ENCODE measurements at places on chromosomes 2 and 18.

DNA sequence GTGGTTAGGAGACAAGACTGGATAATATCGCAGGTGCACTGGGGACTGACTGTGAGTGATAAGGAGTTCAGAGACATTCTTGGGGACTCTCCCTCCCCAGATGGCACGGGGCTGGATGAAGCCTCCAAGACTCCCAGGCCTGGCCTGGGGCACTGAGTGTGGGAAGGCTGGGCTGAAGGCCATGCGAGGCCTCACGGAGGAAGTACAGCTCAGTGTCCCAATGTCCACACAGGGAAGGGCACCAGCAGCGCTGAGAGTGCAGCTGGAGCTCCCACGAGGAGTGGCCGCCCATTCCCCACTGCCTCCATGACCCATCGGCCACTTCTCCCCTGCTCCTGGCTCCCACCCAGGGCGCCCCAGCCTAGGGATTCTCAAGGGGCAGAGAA lies 6.5 kb downstream of the MFSD2B start:
- H3K36me3 ChIP-seq = no peaks in the 10 kb centered on the region
- H3K27me3 ChIP-seq = no peaks in the 10 kb centered on the region
- H3K4me1 ChIP-seq = no peaks in the 10 kb centered on the region
- no peak overlapping the region for H3K4me3 ChIP-seq
- H3K27ac ChIP-seq = no peak overlapping the region

GRCh38 chr18:323253-323622 lies 55.4 kb upstream of the THOC1 start:
- no peaks in the 10 kb centered on the region for H3K36me3 ChIP-seq
- H3K27me3 ChIP-seq = no peaks in the 10 kb centered on the region
- H3K27ac ChIP-seq = no peak overlapping the region
- no peaks in the 10 kb centered on the region for H3K4me1 ChIP-seq
- no peak for DNase-seq

DNA sequence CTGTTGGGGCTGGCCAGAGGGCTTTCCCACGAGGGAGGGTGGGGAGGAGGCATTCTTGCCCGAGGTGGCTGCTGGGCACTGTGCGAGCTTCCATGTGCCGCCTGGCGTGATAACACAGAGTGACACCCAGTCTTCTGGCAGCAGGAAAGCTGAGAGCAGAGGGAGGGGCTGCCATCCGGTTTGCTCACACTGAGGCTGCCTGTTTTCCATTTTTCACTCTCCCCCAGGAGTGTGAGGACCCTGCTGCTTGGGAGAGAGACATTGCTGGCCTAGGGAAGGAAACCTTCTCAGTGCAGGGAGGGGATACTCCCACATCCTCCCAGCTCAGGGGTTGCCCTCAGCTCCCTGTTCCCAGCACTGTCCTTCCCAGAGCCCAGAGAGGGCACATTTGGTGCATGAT lies 73.1 kb downstream of the INHBB start:
- H3K4me3 ChIP-seq = no peak overlapping the region
- no peak overlapping the region for H3K27ac ChIP-seq
- no peak for DNase-seq

- H3K27ac ChIP-seq = no peak overlapping the region
- no peaks in the 10 kb centered on the region for H3K4me1 ChIP-seq
- no peaks in the 10 kb centered on the region for H3K36me3 ChIP-seq
- H3K27me3 ChIP-seq = no peaks in the 10 kb centered on the region
These were observed 332.8 kb upstream of the FSHR start for GRCh38 chr2:49487139-49487538.

- no peaks in the 10 kb centered on the region for H3K36me3 ChIP-seq
- H3K4me1 ChIP-seq = no peaks in the 10 kb centered on the region
- H3K4me3 ChIP-seq = no peak overlapping the region
- no peak for DNase-seq
These were observed 84.0 kb downstream of the DYNAP start for GRCh38 chr18:54675076-54675475.

DNA sequence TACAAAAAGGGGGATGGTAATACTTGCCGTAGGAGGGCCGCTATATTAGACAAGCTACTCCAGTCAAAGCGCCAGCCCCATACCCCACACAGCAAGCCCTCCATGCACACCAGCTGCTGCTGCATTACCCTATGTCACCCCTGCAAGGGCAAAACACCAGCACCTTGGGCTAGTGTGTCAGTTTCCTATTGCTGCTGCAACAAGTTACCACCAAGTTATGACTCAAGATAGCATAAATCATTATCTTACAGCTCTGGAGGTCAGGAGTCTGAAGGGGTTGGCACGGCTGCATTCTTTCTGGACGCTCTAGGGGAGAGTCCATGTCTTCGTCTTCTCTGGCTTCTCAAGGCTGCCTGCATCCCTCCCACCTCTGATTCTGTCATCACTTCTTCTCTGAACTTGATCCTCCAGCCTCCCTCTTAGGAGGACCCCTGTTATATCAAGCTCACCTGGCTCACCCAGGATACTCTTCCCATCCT lies 88.6 kb upstream of the ACAA2 start:
- no peaks in the 10 kb centered on the region for H3K4me1 ChIP-seq
- H3K27ac ChIP-seq = no peak overlapping the region
- H3K27me3 ChIP-seq = no peaks in the 10 kb centered on the region
- H3K36me3 ChIP-seq = no peaks in the 10 kb centered on the region
- no peak for DNase-seq
- no peak overlapping the region for H3K4me3 ChIP-seq

GRCh38 chr2:71646028-71646427 lies 192.7 kb downstream of the DYSF start:
- H3K27ac ChIP-seq = no peak overlapping the region
- peaks cover 13% of the 10 kb centered on the region for H3K27me3 ChIP-seq
- H3K36me3 ChIP-seq = no peaks in the 10 kb centered on the region
- DNase-seq = no peak
- H3K4me1 ChIP-seq = no peaks in the 10 kb centered on the region

- no peaks in the 10 kb centered on the region for H3K36me3 ChIP-seq
- no peak overlapping the region for H3K4me3 ChIP-seq
- no peaks in the 10 kb centered on the region for H3K27me3 ChIP-seq
- no peak for DNase-seq
- H3K27ac ChIP-seq = no peak overlapping the region
These were observed 102.8 kb downstream of the RBMS1 start for GRCh38 chr2:160390544-160391455.

DNA sequence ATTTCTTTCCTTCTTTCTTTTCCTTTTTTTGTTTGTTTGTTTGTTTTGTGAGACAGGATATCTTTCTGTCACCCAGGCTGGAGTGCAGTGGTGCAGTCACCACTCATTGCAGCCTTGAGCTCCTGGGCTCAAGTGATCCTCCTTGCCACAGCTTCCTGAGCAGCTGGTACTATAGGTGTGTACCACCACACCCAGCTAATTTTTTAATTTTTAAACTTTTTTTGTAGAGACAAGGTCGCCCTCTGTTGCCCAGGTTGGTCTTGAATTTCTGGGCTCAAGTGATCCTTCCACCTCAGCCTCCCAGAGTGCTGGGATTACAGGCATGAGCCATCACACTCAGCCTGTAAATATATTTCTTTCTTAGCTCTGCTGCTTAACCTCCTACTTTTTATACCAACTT lies 83.4 kb upstream of the CYP20A1 start:
- no peaks in the 10 kb centered on the region for H3K36me3 ChIP-seq
- no peak overlapping the region for H3K4me3 ChIP-seq
- DNase-seq = no peak
- H3K27ac ChIP-seq = no peak overlapping the region
- no peaks in the 10 kb centered on the region for H3K4me1 ChIP-seq

Data from effector memory CD4-positive, alpha-beta T cell (primary cell).